ENCODE measurements at places on chromosomes 3 and 15. TPM values are rescaled to one million over a fixed set of nuclear protein-coding genes. Genes with fewer than 3 reads are reported as not detected.

Gene NTRK3
- 42.3 TPM for polyA plus RNA-seq

Gene PLA2G4E
- not detected for polyA plus RNA-seq

Gene DNAJA4
- polyA plus RNA-seq = not detected

Gene SERPINI2
- polyA plus RNA-seq = 1.7 TPM

Gene MST1
- 62.5 TPM for polyA plus RNA-seq

Gene TMEM207
- polyA plus RNA-seq = not detected

Gene CLRN1
- 0.18 TPM for polyA plus RNA-seq

Gene PLCB2
- 7.4 TPM for polyA plus RNA-seq

Gene KCNMB3
- polyA plus RNA-seq = 0.16 TPM

Gene NANOGP8
- polyA plus RNA-seq = not detected

Gene ZIC1
- 134 TPM for polyA plus RNA-seq

Gene C3orf80
- polyA plus RNA-seq = 0.57 TPM

Gene FETUB
- polyA plus RNA-seq = not detected

Gene LRRIQ4
- polyA plus RNA-seq = not detected

Gene POMGNT2
- polyA plus RNA-seq = 25.7 TPM

Gene THPO
- polyA plus RNA-seq = 0.59 TPM

Gene AQP9
- polyA plus RNA-seq = not detected

Gene DNAJB8
- not detected for polyA plus RNA-seq

Gene ZNF717
- polyA plus RNA-seq = 7.0 TPM

Gene BRPF1
- 18.0 TPM for polyA plus RNA-seq

Measured in neural cell (in vitro differentiated cells).